Activated CD4-positive, alpha-beta T cell treated with anti-CD3 and anti-CD28 coated beads, Interleukin-2, amount 50 U/mL, for 1 hour (primary cell): ENCODE measurements at places on chromosomes 1 and 21.

- DNase-seq = no peak
Observed at GRCh38 chr1:116557323-116557878, 13.4 kb downstream of the CD58 start.

DNA sequence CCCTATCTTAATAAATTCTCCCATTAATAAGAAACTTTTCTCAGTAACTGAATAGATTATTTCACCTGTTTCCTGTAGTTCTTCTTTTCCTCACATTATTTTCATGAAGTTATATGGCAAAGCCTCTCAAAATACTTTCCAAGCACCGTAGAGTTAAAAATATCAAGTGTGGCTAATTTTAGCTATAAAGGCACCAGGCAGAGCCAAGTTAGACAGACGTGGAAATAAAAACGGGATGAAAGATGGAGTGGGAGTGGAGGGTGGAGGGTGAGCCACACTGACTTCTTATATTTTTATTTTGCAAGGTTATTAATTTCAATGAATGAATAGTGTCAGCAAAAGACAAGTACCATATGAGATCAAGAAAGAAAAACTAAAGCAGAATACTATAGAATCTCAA is 71.7 kb downstream of the ENAH start:
- no peak for DNase-seq

DNA sequence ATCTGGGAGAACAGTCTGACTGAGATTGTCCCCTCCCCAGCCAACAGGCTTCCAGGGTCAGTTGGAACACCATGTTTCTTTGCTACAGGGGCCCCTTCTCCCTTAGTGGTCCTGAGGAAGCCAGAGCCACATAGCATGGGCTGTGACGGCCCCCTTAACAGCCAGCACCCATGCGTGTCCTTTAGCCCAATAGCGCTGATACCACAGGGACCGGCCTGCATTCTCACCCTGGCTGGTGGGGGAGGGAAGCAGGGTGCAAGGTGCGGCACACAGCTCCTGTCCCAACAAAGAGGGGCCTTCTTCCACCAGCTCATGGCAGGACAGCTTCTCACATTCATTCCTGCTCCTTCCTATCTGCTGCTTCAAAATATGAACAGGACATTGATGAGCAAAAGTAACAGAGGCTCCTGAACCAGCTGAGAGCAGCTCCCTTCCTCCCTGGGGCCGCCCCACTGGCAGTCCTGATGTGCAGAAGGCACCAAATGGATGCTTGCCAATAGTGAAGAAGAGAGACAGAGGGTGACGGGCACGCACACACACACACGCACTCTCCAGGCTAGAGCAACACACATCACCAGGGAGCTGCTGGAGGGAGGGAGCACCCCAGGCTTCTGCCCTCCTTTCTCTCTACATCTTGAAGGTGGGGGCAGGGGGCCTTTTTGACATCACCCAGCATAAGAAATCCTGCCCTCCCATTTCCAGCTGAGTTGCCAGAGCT is 99.4 kb downstream of the CRYAA start:
- no peak for DNase-seq

- DNase-seq = no peak
Observed at GRCh38 chr1:74937176-74937575, 197.0 kb upstream of the LHX8 start.

- no peak for DNase-seq
Observed at GRCh38 chr21:35220301-35220700, 171.2 kb upstream of the RUNX1 start.

- DNase-seq = no peak
Observed at GRCh38 chr1:155009221-155009711, 6.7 kb downstream of the ZBTB7B start.

- no peak for DNase-seq
Observed at GRCh38 chr1:155990005-155990739, 11.8 kb upstream of the ARHGEF2 start.

DNA sequence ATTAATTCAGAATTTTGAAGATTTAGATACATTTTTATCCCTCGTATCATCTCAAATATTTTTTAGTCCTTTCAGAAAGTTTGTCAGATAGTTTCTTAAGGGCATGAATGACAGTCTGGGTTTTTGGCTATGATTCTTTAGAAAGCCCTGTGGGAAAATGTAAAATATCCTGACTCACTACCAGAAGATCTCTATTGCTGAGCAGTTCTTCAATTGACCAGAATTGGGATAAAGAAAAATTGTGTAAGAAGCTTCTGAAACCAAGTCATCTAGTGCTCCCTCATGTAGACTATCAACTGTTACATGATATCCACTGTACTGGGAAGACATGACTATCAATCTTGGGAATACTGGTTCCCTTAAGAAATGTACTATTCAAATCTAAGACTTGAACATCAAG is 608.3 kb upstream of the CHRM3 start:
- DNase-seq = no peak

GRCh38 chr1:165011186-165011585 is 345.3 kb downstream of the LMX1A start:
- no peak for DNase-seq

GRCh38 chr1:52672946-52673345 is 25.2 kb downstream of the COA7 start:
- no peak for DNase-seq

- no peak for DNase-seq
Observed at GRCh38 chr1:198903203-198903602, 264.4 kb downstream of the PTPRC start.

DNA sequence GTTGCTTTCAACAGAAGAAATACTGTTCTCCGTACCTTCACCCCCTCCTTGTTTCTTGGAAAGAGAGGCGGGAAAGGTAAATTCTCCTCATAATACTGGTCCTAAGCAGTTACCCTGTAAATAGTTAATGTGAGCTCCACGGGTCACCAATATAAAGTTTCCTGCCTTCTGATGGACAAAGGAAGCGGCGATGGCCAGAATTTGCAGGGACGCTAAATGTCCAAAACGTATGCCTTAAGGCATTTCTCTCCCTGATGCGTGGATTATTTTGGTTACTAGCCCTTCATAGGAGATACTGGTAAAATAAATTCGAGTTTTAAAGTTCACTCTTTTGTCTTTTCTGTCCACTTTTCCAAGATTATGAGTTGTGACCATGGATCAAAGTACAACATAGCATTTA is 898 bp upstream of the PTGS2 start:
- DNase-seq = no peak

DNA sequence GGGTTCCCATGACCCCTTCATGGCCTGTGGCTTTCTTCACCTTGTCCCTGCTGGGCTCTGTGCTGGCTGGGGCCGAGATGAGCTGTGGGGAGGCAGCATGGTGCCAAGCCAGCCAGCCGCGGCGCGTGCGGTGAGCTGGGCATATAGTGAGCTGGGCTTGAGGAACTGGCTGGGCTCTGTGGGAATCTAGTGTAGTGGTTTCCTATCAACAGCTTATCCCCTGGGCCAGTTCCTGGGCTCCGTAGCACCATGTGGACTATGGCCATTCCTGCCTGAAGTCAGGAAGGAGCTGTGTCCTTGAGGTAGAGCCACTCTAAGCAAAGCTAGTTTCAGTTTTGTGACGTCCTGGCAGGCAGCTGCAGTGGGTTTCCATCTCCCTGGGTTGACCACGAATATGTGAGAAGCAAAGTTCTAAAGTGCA is 1.8 kb downstream of the NCMAP start:
- no peak for DNase-seq

DNA sequence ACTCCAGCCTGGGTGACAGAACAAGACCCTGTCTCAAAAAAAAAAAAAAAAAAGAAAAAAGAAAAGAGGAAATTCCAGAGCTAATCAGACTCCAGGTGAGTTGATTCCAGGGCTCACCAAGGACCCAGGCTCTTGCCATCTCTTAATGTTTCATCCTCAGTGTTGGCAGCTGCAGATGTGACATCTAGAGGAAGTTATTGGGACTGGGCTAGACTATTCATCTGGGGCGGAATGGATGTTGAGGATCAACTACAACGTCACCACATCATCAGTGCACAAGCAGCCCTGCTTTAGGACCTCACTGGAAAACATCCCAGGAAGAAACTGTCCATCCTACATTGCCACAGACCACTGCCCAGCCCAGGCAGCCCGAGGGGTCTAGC is 28.6 kb upstream of the PARP1 start:
- DNase-seq = no peak

DNA sequence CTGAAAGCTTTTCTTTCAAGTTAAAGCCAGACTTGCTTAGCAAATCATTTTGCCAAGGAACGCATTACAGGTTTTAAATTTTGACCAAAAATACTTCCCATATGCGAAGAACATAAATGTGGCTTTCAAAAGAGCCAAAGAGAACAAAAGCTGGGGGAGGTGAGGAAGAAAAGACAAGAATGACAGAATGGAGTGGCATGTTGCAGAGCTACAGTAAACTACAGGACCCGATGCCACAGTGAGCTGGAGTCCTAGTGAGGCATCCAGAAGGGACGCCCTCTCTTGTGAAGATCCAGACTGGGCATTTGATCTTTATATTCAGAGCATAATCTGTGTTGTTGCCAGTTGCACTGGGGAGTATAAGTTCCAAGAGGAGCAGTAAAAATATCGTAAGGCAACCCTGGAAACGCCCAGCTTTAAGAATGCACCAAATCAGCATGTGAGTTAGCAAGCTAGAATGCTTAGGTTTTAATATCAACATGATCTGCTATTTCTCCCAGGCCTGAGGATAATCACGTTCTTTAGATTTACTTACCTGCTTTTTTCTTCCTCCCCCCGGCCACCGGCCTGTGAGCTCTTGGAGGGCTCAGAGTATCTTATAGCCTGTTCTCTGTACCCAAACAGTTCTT is 48.4 kb upstream of the HOOK1 start:
- no peak for DNase-seq

- DNase-seq = peak; percentile 22
Observed at GRCh38 chr1:235304549-235305451, 23.2 kb downstream of the ARID4B start.

- no peak for DNase-seq
Observed at GRCh38 chr1:90591970-90592356, 125.1 kb downstream of the BARHL2 start.

DNA sequence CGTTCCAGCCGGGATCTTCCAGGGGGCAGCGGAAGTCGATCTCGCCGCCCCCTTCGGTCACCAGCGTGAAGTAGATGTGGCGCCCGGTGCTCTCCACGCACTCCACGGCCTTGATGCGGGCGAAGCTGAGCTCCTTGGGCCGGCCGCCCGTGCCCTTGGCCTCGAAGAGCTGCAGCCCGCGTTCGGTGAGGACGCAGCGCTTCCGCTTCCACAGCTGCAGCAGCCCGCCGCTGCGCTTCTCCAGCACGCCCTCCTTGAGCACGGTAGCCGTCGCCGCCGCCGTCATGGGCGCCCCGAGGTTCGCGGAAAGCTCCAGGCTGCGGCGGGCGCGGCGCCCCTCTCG is 516 bp downstream of the PHLDA3 start:
- no peak for DNase-seq

DNA sequence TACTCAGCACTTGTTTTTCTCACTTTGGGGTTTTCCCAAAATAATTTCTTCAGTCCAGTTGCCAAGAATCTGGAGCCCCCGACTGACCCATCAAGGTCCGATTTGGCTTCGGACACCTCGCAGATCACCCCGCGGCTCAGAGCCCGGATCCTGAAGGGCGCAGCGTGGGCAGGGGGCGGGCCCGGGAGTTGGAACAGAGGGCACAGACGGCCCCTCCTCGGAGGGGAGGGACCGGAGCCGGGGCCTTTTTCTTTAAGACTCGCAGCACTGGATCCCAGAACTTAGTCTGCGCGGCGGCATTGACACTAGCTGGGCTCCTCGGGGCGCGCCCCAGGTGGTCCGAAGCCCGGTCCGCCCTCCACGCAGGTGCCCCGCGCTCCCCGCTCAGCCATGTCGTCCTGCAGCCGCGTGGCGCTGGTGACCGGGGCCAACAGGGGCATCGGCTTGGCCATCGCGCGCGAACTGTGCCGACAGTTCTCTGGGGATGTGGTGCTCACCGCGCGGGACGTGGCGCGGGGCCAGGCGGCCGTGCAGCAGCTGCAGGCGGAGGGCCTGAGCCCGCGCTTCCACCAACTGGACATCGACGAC is at the start of gene CBR3:
CBR3 (plus strand) TSS at position 277 of the 588 bp plus-strand sequence; CDS start at position 391, 114 bp downstream.
- DNase-seq = peak; percentile 45

DNA sequence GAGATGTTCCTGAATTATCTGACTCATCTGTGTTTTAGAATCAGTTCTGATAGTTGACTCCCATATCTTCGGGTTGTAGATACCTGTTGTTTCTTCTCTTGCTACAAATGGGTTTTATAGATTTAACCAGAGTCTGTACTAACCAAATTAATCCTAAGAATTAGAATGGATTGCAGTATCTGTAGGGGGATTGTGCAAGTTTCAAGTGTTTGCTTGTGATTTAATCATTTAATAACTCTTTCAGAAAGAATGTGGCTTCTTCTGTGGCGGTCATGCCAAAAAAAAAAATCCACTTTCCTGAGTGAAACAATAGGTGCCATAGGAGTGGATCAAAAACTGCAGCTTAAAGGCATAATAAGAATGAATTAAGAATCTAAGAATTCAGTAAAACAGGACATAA is 9.4 kb downstream of the IPO9 start:
- DNase-seq = no peak

GRCh38 chr21:35019631-35020032 is 29.5 kb downstream of the RUNX1 start:
- no peak for DNase-seq

- no peak for DNase-seq
Observed at GRCh38 chr21:42097860-42098454, 26.8 kb downstream of the UMODL1 start.

DNA sequence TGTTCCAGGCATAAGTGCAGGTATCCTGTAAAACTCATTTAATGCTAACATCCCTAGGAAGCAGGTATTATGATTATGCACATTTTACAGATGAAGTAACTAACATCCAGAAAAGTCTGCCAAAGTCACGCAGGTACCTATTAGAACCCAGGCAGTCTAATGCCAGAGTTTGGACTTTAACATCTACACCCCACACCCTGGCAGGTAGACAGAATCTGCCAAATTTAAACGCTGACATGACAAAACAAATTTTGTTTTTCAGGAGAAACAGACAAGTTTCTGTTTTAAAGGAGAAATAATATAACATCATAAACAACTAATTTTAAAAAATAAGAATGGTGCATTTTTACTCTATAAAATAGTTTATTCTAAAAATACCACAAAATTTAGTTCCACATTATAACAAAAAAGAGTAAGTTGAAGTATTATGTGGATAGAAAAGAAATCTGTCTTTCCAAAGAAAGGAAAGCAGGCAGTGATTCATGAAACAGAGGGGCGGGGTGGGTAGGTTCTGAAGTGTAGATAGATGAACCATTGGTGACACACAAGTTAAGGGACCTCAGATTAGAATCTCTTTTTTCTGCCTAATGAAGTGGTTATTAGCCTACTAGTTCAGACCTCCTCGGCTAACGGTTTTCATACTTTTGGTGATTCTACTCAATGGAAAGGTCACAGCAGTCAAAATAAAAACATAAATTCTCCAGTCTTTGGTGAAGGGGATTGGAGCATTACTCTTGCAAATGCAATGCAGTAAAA is 1.7 kb downstream of the ASPM start:
- DNase-seq = no peak

- no peak for DNase-seq
Observed at GRCh38 chr1:19436716-19437476, 48.4 kb downstream of the CAPZB start.

DNA sequence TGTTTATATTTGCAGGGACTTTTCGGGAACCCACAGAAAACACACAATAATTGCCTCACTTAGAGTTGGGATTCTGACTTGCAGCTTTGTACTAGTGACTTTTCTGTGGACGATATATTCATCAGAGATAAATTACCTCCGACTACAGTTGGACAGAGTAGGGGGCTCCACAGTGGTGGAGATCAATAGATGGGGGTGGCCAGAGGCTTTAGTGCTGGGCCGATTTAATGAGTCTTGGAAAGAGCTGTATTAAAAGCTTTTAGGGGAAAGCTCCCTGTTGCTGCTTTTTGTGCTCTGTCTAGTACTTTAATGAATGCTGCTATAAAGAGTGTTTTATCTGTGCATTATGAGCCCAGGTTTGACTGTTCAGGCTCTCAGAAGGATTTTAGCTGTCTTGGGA is 359.2 kb upstream of the DPYD start:
- no peak for DNase-seq
